ENCODE measurements at places on chromosomes 4 and X.

- no peak for DNase-seq
Observed at GRCh38 chrX:46461660-46462191, 83.5 kb downstream of the ZNF674 start.

DNA sequence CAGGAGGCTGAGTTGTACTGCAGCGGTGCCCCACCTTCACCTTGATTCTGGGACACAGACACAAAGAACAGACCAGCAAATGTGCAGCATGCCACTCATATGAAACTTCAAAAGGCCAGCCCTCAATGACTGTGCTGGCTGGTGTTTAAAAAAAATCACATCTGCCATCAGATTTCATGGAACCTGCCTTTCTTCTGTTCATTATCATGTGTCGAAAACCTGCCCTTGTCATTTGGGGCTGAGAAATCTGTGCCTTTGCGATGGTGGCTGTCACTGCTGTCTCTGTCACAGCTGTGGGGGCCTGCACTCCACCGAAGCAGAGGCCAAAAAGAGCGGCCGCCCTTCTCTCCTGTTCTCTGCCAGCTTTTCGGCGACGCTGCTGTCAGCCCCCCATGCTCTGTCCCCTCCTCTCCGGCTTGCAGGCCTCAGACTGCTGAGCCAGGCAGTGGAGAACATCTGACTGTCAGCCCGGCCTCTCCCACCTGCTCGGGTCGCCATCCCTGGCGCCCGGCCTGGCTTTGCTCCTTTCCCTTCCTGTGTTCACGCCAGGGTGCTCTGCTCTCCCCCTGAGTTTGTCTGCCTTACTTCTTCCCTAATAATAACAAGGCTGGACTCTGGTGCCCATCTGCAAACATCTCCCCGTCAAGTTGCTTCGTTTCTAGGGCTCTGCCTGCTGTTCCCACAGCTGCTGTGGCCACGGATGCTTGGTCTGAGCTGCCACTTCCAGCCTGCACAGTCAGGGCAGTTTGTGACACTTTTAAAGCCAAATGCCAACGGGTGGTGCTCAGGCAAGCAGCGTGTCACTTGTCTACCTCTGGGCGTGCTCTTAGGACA is 355.2 kb downstream of the UNC5C start:
- DNase-seq: no peak

DNA sequence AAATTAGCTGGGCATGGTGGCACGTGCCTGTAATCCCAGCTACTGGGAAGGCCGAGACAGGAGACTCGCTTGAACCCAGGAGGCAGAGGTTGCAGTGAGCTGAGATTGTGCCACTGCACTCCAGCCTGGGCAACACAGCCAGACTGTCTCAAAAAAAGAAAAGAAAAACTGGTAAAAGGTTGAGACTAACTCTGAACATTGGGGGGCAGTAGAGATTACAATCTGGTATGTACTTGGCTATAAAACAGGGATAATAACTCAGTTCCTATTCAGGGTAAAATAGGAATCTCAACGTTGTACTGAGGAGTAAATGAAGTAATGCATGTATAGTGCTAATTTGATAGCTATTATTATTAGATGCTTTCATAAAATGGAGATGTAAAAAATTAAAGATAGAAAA is 12.5 kb upstream of the KLF8 start:
- no peak for DNase-seq

GRCh38 chrX:120137439-120137838 is 21.0 kb upstream of the RHOXF2 start:
- no peak for DNase-seq

DNA sequence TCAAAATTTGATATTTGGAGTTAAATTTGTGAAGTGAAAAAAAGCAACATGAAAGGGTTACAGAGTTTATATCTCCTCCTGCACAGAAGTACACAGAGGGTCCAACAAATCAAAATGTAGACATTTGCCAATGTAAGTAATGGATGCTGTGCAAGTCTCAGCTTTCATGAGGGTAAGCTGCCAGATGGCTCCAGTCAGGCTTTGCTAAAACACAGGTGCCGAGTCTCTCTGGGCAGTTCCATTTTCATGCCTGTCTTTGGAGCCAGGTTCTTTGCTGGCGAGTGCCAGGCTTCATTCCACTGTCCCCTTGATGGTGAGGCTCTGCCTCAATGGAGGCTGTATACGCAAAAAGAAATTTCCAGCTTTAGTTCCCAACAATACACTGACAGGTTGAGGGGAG is 27.9 kb downstream of the SLC4A4 start:
- DNase-seq: no peak

DNA sequence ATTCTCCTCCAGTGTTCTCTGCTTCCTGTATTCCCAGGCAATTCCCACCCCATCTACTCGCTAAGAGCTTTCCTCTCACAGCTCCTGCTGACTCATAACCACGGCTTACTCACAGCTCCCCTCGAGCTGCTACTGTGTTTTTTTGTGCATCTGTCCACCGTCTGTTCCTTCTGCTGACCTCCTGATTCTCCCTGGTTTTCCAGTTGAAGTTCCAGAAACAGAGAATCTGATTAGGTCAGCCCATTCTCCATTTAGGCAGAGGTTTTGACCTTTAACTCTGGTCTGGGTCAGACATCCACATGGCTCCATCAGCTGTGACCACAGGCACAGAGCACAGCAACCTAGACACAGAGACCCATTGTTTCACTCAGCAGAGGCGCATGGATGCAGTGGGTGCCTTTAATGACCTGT is 5.5 kb upstream of the SMIM20 start:
- DNase-seq: no peak

DNA sequence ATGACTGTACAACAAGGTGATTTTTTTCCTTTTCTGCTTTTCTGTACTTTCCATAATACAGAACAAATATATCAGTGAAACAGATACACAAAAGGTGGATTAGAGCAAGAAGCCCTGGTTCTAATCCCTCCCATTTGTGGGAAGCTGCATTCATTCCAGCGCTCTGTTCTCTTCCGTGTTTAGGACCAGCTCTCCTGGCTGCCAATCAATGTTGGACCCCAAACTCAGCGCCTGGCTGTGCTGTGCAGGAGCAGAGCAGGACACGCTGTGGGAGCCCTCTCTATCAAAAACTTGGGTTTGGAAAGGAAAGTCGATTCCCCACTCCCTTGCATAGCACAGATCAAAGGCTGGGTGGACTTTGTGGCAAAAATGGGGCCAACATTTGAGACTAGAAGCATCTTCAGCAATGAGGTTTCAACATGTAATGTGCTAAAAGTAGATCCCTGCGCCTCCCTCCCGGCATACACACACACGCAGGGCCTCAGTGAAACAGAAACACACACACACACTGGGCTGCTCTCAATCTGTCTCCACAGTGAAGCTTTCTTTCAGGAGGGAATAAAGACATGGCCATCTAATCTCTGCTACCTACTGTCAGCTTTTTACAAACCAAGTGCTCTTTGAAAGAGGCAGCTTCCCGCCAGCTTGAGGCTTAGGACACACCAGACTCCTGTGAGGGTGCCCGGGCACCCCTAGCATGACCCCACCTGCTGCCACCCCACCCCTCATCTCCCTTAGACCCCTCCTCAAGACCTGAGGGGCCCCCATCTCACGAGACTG is 12.2 kb downstream of the WDR1 start:
- no peak for DNase-seq

DNA sequence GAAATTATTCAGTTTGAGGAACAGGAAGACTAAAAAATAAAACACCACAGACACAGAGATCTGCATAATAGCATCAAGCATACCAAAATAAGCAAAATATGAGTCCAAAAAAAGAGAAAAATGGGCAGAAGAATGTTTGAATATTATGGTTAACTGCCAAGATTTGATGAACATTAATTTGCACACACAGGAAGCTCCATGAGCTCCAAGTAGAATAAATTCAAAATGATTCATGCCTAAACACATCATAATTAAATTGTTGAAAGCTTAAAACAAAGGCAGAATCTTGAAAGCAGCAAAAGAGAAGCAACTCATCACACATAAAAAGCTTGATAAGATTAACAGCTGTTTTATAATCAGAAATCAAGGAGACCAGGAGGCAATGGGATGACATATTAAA is 156.6 kb upstream of the ARSJ start:
- DNase-seq: no peak

DNA sequence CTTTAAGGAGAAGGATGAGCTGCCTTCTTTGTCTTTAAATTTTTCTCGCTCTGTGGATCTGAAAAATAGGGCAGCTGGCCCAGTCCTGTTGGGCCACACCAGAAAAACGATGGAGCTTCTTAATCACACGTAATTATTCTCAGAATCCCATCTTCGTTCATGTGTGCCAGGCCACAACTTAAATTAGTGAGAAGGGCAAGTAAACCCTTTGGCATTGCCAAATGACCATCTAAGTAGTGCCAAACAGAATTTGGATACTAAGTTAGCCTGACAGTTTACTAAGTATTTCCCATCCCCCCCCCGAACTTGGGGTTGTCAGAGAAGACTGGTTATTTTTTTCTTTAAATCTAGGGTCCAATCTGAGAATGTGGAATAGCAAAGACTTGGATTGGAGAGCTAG is 62.0 kb downstream of the CASP3 start:
- no peak for DNase-seq

DNA sequence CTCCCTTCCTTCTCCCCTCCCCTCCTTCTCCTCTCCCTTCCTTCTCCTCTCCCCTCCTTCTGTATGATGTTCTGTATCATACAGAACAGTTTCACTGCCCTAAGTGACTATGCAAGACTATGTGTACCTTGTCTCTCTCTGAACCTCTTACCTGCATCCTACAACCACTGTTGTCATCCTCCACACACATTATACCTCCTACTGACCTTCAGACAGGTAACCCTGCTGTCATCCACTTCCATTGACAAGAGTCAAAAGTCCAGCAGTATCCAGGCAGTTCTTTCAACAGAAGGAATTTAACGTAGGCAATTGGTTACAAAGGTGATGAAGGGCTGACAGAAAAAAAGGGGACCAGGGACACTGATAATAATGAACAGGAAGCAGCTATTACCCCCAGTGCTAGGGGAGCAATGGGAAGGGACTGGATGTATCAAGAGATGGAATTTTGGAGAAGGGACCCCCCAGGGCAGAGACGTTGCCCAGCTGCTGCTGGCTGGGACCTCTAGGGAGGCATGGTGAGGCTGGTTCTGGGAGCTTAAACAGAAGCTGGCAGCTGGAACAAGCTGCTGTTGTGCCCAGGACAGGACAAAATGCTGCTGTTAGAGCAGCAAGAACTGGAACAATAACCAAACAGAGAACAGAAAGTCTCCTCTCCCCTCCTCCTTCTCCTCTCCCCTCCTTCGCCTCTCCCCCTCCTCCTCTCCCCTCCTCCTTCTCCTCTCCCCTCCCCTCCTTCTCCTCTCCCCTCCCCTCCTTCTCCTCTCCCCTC is 84.7 kb downstream of the DCTD start:
- no peak for DNase-seq

- no peak for DNase-seq
Observed at GRCh38 chr4:38180456-38180855, 220.3 kb downstream of the PTTG2 start.

- no peak for DNase-seq
Observed at GRCh38 chr4:2067446-2068197, 8.5 kb downstream of the NAT8L start.

DNA sequence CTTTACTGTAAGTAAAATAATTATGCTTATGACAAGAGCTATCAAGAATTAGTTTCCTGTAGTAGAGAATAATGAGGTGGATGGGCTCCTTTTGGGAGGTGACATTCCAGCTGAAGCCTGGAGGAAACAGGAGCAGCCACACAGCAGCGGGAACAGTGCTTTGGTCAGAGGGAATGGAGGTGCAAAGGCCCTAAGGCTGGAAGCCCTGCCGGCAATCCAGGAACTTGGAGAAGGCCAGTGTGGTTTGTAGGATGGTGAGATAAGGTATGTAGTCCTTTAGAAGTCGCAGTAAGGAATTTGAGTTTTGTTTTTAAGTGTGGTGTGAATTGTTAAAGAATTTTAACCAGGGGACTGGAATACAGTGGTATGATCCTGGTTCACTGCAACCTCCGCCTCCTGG is 8.1 kb downstream of the TMEM131L start:
- DNase-seq: no peak

- DNase-seq: no peak
Observed at GRCh38 chrX:56233100-56233499, 944 bp downstream of the KLF8 start.

DNA sequence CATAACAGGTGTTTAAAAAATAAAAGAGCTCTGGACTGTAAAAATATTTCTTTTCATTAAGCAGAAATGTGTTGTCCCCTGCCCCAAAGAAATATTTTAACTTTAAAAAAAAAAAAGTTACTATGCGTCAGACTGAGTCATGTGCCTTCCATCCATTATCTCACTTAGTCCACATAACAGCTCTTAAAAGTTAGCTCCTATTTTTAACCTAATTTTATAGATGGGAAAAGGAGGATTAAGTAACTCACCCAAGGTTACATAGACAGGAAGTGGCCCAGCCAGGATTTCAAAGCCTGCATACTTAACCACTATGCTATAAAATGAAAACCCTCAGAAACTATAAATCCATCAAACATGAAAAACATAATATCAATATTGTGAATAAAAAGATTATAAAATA is 97.7 kb downstream of the MANBA start:
- DNase-seq: no peak

DNA sequence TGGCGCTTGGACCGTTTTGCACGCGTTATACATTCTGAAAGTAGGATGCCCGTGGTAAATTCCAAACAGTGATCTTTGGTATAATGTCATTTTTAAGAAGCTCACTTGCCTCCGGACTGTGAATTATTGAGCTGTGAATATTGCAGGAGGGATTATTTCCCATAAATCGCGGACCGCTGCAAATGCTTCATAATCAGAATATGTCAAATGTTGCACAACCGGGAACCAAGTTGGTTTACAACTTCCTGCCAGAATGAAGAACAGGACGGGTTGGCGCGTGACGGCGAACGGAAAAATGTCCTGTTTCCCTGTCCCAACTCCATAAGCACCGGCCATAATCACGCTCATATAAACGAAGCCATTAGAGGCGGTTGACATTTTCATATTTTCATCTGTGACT is 67.6 kb downstream of the SHOX start:
- no peak for DNase-seq

DNA sequence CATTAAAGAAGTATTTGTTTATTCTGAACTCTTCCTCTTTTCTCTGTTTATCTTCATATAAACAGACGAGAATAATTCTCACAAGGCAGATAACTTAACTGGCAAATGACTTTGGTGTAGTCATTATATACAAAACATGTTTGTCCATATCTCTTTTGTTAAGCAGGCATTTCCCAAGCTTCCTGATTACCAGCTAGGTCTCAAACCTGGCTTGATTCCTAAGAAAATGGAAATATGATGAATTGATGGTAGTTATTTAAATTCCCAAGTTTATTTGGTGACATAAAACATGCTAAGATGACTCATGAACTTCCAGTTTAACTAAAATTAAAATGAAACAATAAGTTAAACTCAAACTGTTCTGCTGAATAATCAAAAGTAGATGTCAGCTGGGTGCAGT is 96.8 kb downstream of the ARSJ start:
- DNase-seq: no peak

- no peak for DNase-seq
Observed at GRCh38 chrX:101595739-101596419, 21.9 kb downstream of the ARMCX6 start.

GRCh38 chr4:26175006-26175786 is 145.6 kb upstream of the RBPJ start:
- DNase-seq: peak; percentile 9

GRCh38 chr4:113858924-113859323 is 97.4 kb upstream of the CAMK2D start:
- no peak for DNase-seq

GRCh38 chr4:95049551-95050233 is 291.9 kb downstream of the BMPR1B start:
- DNase-seq: no peak

Measured in T-cell (primary cell).